ENCODE measurements at places on chromosomes 3 and 15. TPM values are rescaled to one million over a fixed set of nuclear protein-coding genes. Genes with fewer than 3 reads are reported as not detected.
A peak's percentile ranks its signal among the peaks of the same experiment; 100 is the strongest.

DNA sequence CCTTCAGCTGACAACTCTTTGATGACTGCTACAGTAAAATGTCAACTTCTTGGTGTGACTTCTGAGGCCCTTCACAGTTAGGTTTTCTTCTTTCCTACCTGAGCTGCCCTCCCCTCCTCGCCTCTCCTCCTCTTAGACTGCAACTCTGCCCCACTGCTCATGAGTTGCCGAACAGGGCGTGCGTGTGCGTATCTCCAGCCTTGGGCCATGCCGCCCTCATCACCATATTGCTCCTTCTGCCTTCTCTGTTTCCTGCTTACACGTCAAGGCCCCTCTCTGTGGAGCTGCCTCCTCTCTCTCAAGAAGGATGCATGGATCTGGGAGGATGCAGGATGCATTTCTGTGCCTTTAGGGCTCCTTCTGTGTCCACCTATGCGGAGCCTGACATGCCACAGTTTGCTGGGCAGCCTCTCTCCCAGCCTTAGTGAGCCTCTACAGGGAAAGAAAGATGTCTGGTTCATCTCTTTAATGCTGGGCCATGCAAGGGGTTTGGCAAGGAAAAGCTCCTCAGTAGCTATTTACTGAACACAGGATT lies 205.9 kb downstream of the RPLP1 start:
- DNase-seq, result no peak

GRCh38 chr3:128399221-128399915 lies 67.3 kb downstream of the DNAJB8 start:
- no peak for DNase-seq

SLC15A2 gene
- 51.1 TPM for total RNA-seq

GRCh38 chr3:42025370-42026138 lies 63.7 kb upstream of the ULK4 start:
- DNase-seq, result peak; percentile 85

GRCh38 chr15:95457520-95457919 lies 873.0 kb upstream of the NR2F2 start:
- DNase-seq, result no peak

DNA sequence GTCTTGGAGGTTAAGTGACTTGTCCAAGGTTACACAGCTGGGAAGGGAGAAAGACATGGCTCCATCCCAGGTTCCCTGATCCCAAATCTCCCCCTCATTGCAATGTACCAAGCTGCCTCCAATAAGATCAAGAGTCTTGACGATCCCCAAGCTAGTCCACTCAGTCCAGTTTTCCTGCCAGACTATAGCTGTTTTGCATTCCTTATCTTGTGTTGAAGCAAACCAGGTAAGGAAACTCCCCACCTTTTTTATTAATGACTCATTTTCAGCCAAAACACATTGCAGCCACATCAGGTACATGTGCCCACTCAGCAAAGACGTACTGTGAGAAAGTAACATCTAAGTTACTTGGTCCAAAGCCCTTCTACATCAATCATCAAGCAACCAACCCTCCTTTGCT lies 41.9 kb downstream of the LIPC start:
- no peak for DNase-seq

CCDC13 gene
- 2.4 TPM for total RNA-seq

DNA sequence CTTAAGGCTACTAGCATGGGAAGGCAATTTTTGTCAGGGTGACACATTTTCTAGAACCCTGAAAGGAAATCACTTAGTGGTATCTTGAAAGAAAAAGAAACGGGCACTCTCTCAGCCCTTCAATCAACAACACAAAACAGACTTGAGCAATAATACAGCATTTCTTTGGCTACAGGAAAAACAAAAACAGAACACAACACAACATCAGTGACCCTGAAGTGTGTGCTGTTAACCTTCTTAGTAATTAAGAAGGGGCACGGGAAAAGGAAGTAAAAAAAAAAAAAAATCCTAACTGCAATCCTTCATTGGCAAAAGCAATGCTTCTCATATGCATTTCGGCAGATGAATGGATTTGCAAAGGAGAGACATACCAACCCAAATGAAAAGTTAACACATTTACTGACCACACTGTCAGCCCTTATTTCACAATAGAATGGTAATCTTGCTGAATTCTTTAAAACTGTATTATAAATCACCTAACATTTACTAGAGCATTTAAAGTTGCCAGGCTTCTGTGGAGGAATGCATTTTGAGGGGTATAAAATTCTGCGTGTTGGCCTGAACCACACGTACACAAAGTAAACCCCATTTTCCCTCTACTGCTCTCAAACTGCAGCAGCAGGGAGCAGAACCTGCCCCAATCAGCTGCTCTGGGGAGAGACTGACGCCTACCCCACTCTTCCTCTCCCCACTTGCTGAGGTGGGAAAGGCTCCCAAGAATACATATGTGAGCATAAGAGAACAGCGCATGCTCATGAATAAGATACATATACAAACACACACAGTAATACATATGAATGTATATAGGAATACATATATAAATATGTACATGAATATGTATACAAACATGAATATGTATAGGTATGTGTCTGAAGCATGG lies 198.5 kb downstream of the FOXP1 start:
- no peak for DNase-seq

- no peak for DNase-seq
Measured at GRCh38 chr15:65384505-65384894, 6.7 kb upstream of the IGDCC3 start.

PTPRG gene
- total RNA-seq, result 22.0 TPM

GRCh38 chr15:55526559-55527036 lies 18.6 kb upstream of the DNAAF4 start:
- DNase-seq, result no peak

- no peak for DNase-seq
Measured at GRCh38 chr3:126438746-126439145, 36.9 kb downstream of the ZXDC start.

GRCh38 chr15:101048581-101049030 lies 129.4 kb downstream of the LRRK1 start:
- DNase-seq, result no peak

TMOD2 gene
- 2.4 TPM for total RNA-seq

- no peak for DNase-seq
Measured at GRCh38 chr3:69764861-69765260, 25.6 kb downstream of the MITF start.

DNA sequence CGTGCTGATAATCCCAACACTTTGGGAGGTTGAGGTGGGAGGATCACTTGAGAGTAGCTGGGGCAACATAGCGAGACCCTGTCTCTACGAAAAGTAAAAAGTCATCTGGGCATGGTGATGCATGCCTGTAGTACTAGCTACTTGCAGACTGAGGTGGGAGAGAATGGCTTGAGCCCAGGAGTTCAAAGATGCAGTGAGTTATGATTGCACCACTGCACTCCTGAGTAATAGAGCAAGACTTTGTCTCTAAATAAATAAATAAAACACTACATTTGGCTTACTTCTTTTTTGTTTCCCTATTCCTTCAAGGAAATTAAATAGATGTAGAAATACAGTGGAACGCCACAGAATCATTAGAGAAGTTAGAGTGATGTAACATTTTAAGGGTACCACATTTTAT lies 20.1 kb upstream of the LDHAL6B start:
- no peak for DNase-seq

GRCh38 chr3:187950671-187951070 lies 203.3 kb upstream of the LPP start:
- no peak for DNase-seq

DNA sequence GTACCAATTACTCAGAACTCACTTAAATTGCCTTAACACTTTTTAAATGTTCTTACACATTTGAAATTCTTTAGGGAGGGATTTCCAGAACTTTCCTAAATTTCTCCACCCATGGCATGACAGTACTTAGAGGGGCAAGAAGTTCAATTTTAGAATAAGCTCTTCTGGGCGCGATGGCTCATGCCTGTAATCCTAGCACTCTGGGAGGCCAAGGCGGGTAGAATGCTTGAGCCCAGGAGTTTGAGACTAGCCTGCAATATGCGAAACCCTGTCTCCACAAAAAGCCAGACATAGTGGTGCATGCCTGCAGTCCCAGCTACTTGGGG lies 10.6 kb downstream of the FAM131A start:
- no peak for DNase-seq

- no peak for DNase-seq
Measured at GRCh38 chr3:136281966-136282520, 31.9 kb downstream of the PCCB start.

All from prostate gland (tissue), 2 donors.